ENCODE measurements at places on chromosomes 5 and 9.

GRCh38 chr5:149893403-149893931 is 51.1 kb downstream of the PDE6A start:
- DNase-seq, result no peak

- DNase-seq, result no peak
Observed at GRCh38 chr5:141488591-141489561, at the start of gene PCDHGC5. PCDHGC5 (plus strand) TSS chr5:141489081; CDS start chr5:141489241, 160 bp downstream.

DNA sequence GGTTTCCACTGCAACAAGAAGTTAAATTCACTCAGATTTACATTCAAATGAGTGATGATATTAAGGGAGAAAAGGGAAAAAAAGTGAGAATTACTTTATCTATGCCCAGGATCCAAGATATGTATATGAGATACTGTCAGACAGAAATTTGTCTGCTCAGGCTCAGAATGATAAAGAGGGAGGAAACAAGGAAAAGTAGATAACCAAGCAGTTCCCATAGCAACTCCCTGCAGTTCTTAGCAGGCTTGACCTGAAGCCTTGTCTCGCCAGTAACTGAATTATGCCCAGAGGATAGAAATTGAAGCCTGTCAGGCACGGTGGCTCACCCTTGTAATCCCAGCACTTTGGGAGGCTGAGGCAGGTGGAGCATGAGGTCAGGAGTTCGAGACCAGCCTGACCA is 304.4 kb downstream of the TLE1 start:
- DNase-seq, result no peak

DNA sequence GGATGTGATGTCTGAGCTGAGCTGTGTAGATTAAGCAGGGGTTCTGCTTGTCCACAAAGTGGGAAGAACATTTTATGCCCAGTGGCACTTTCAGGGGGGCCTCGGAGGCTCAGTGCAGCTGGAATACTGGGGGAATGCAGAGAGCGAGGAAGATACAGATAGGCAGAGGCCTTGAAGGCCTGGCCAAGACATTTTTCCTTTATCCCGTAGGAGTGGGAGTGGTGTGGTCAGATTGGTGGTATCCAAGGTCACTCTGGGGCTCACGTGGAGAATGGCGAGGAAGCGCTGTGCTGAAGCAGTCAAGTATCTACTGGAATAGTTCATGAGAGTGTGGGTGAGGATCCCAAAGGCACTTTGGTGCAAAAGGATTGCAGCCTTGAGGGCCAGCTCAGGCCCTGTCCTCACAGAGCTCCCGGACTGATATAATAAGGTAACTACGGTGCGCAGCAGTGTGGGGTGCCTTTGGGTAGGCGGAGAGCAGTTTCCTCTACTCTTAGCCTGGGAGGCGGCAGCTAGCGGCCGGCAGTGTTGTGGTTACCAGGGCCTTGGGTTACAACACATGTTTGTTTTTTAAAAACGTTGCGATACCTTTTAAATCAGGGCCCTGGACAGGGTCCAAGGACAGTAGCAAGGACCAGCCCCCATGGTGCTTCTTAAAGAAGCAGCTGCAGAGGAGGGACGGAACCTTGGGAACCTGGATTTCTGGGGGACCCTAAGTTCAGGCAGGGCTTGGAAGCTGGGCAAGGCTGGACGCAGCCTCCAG is 10.8 kb upstream of the CCDC69 start:
- DNase-seq, result peak; percentile 51

- no peak for DNase-seq
Observed at GRCh38 chr5:38422622-38423021, 133.8 kb downstream of the LIFR start.

- DNase-seq, result no peak
Observed at GRCh38 chr9:103627731-103628130, 466.4 kb upstream of the SMC2 start.

Measured in A549 (cell line).